ENCODE measurements at places on chromosomes 7 and 10.

DNA sequence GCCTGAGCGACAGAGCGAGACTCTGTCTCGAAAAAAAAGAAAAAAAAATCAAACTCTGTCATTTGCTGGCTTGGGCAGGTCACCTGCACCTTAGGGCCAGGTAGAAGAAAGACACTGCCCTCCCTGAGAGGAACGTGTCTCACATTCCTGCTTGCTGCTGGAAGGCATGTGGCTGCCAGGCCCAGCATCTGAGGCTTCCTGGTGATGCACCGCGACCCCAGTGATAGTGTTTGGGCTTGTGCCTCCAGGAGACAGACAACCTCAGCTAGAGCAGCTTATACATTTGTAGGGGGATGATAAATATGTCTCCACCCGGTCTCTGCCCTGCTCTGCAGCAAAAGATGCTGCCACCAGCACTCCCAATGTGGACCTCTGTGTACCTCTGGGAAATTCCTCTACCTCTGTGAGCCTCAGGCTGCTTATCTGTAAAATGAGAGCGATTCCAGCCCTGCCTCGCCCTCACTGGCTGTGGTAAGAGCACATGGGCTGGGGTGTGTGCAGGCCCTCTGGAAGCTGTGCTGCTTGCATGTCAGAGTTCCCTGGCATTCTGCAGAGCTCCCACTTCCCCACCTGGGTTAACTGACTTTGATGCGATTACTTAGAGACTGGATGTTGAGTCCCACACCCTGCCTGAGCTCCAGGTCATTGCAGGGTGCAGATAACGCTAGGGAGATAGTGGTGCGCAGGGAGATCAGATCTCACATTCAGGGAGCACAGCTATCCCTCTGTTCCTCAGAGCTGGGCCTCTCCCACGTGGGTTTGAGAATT, 19.9 kb downstream of the SLC29A3 start:
- no peak for DNase-seq

GRCh38 chr10:116634126-116634975, 13.6 kb downstream of the PNLIPRP2 start:
- no peak for DNase-seq

GRCh38 chr10:111151595-111152307, 74.9 kb downstream of the ADRA2A start:
- no peak for DNase-seq

DNA sequence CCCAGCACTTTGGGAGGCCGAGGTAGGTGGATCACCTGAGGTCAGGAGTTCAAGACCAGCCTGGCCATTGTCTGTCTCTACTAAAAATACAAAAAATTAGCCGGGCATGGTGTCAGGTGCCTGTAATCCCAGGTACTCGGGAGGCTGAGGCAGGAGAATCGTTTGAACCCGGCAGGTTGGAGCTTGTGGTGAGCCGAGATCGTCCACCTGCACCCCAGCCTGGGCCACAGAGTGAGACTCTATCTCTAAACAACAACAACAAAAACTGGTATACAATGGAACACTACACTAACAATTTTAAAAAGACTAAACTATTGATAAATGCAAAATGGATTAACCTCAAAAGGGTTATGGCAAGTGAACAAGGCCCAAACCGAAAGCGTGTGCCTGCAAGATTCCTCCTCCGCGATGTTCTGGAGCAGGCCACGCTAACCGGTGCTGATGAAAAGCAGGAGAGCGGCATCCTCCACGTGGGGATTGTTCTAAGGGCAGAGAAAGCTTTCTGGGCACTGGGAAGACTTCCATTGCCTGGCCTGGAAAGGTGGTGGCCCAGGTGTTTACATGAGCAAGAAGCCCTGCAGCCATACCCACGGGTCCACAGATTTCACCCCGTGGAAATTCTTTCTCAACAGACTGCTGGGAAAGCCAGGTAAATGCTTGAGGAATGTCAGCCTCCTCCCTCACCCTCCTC, 53.8 kb downstream of the PDGFA start:
- no peak for DNase-seq

DNA sequence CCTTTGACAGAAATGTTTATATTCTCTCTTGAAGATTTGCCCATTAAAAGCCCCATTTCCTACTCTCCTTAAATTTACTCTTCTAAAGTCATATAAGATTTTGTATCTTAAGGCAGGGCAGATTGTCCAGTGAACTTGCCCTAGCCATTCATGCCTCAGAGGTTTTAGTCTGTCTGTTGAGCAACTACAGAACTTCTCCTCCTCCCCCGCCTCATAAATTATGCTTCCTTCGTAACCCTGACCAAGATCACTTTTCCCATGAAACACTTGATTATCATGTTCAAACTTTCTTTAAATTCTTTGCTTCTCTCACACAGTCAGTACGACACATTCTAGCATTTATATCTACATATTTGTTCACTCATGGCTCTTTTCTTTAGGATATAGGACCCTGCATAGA, 621.3 kb downstream of the ANKRD7 start:
- DNase-seq, result no peak

DNA sequence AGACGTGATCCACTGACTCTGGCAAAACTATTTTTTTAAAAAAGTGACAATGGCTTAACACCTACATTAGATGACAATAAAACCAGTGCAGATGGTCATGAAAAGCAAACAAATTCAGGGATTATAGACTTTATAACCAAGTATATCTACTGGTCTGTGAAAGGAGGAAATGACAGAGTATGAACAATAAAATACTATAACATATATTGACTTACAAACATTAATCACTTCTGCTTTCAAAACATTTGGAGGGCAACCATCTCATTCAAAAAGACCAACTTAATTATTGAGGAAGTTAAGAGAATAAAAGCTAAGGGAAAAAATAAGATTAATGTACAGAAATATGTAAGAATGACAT, 34.8 kb downstream of the JMJD1C start:
- DNase-seq, result no peak

DNA sequence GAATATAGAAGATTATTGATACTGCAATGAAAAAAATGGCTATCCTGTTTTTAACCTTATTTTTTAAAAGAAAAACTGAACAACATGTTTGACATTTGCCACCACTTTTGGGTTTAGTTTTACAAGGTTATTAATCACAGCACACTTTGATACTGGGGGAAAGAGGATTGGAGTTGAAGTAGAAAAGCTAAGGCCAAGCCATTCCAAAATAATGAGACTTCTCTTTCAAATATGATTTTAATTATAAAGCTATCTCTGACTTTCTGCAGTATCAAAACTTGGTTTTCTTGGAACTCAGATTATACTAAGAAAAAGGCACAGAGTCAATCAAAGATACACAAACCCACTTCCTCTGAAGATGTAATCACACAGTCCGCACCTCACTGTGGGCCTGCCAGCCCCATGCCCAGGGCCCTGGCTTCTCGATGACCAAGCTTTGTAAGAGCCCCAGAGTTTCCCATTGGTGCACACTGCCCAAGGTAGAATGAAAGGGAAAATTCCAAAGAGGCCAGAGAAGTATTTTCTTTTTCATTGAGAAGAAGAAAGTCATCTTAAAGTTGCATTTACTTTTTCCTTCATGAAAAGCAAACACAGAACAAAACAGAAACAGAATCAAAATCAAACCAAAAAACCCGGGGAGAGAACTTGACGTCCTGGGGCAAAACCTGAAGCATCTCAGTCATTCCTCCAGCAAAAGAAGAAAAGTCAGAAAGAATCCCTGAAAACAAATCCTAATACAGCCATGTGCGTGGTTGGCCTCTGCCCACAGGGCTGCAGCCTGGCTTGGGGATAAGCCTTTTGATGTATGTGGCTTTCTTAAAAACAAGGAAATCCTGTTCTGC, 187.7 kb upstream of the KLF6 start:
- no peak for DNase-seq

DNA sequence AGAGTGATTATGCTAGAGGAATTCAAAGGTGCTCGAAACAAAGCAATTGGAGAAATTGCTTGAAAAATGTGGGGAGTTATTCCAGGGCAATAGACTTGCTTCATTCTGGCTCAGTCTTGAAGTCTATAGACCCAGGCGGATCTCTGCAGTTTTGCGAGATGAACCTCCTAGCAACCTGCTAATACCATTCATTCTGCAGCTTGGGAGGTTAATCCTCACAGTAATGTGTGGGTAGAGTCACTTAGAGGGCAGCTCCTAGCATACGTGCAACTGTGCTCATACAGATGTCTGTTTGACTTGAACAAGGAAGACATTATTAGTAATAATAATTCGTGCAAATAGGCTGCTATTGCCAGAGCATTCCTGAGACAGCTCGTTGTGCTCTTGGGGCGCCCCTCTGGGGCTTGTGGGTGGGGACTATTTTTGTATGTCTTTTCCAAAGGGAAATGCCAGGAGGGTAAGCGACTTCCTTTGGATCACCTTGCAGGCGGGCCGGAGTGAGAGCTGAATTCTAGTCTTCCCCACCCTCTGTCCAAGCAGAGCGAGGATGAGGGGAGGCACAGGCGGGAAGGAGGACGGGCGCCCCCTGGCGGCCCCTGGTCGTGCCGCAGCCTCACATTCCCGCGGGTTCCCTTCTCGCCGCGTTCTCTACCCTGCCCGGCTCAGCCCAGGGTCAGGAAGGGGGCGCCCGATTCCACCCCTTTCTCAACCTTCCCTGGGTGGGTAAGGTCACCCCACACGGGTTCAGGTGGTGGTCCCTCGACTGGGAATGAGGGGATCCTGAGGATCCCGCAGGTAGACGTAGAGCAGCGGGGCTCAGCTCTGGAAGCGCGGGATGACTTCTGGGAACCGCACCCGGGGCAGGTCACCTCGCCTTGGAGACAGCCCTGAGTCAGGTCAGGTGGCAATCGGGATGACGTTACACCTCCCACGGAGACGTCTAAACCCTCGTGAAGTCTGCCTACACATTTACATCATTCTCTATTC, 241.5 kb downstream of the PHTF2 start:
- peak; percentile 50 for DNase-seq

- no peak for DNase-seq
Observed at GRCh38 chr10:126670056-126670894, at the start of gene C10orf90. TSS of gene C10orf90 (minus strand) at chr10:126670693. CDS start at chr10:126670480, 213 bp downstream.

GRCh38 chr10:17943033-17943745, 8.5 kb upstream of the SLC39A12 start:
- no peak for DNase-seq

DNA sequence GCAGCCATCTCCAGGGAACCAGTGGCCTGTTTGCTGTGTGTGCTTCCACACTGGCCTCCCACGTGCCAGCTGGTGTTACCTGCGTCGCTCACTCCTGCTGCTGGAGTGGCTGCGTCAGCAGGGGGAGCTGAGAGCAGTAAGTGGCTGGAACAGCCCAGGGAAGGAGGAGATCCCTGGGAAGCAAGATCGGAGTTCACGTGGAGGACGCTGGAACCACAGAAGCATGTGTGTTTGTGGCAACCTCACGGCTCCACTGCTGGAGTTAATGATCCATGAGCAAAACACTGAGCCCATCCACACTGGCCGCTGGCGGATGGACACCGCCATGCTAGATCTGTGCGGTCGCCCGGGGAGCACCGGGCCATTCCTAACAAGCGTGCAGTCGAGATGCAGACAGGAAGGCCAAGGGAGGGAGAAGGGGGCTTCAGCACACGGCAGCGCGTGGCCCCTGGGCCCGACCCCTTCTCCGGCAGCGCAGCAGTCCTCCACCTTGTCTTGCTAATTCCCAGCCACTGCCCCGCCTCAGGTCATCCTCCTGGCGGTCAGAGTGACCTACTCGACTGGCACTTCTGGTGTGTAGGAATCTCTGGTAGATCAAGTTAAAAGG, 68.5 kb upstream of the EEPD1 start:
- DNase-seq, result no peak

DNA sequence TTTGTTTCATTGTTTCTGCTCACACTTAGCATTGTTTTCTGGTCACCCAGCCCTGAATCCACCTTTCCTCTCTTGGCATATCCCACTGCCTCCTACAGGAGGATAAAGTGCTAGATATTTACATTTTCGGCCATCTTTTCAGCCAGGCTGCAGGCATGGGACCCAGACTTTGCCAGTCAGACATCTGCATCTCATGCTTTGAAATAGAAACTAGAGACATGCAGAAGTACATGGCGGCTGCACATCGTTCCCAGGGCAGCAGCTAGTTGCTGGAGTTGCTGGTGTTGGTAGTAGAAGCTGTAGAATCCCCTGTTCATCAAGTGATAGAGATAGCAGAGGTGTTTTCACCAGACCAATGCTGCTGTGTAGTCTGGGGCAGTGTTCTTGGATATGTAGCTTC, 18.7 kb downstream of the STAMBPL1 start:
- no peak for DNase-seq

DNA sequence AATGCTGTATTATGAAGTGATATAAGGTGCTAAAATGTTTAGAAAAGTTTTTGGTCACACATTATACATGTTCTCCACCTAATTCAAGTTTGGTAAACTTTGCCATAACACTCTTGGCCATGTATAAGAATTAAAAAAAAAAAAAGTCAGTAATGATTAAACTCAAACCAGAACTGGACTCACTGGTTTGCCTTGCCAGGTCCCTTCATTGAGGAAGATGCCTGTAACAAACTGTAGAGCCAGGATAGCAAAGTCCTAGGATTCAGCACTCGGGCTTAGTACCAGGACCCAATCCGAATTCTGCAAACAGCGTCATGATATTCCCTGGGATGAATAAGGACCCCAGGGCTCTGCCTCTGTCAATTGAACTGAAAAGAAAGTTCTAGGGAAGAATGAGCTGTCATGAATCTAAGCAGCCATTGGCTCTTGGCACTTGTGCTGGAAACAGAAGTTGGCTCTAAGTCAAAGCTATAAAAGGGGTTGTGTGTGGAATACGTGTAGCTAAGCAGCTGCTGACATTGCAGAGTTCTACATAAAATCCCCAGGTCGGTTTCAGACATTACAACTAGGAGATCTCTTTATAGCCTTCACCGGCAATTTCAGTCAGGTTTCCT, 216.9 kb downstream of the C7orf25 start:
- DNase-seq, result no peak

DNA sequence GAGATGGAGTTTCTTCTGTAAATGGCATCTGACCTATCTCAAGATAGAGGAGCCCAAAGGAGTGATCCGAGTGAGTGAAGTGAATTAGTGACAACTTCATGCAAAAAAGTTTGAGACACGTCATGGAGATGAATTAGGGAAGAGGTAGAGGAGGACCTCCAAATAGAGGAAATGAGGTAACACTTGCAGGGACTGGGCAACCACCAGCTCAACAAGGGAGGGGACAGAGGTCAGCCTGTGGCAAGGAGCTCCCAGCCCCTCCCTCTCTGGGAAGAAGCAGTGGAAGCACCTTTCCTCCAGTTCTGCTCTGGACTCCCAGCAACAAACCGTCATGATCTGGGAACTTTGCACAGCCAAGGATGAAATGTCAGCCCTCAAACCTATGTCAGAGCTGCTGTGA, 83.5 kb upstream of the IKZF1 start:
- no peak for DNase-seq

DNA sequence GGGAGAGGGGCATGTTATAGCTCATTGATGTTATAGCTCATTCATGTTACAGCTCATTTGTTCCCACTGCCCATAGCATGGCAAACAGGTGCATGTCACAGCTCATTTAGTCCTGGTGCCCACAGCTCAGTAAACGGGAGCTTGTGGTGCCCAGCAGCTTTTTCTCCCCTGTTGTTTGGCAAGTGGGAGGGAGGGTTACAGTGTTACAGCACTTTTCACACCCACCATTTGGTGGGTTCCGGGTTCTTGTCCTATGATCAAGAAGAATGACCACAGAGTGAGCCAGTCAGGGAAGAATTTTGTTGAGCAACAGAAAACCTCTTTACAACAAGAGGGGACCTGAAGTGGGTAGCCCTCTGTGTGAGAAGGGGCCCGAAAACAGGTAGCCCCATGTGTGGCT, 162.8 kb upstream of the CSTF2T start:
- no peak for DNase-seq

GRCh38 chr7:26321435-26321834, 29.8 kb downstream of the SNX10 start:
- DNase-seq, result no peak

Data from OCI-LY7 (cell line).